ENCODE measurements at places on chromosomes 6 and 20.
A peak's percentile ranks its signal among the peaks of the same experiment; 100 is the strongest.

GRCh38 chr6:88365230-88365629 lies 199.1 kb upstream of the CNR1 start:
- no peak for DNase-seq

DNA sequence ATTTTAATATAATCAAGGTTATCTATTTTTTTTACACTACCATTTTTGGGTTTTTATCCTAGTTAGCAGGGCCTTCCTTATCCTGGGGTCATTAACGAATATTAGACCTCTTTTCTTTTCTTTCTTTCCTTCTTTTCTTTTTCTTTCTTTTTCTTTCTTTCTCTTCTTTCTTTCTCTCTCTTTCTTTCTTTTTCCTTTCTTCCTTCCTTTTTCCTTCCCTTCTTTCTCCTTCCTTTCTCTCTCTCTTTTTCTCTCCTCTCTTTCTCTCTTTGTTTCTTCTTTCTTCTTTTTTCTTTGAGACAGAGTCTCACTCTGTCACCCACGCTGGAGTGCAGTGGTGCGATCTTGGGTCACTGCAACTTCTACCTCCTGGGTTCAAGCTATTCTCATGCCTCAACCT lies 120.4 kb upstream of the PDE7B start:
- no peak for DNase-seq

- no peak for DNase-seq
Measured at GRCh38 chr20:32562495-32562911, 22.6 kb downstream of the NOL4L start.

- DNase-seq, result no peak
Measured at GRCh38 chr6:136757150-136757549, 35.1 kb downstream of the MAP3K5 start.

DNA sequence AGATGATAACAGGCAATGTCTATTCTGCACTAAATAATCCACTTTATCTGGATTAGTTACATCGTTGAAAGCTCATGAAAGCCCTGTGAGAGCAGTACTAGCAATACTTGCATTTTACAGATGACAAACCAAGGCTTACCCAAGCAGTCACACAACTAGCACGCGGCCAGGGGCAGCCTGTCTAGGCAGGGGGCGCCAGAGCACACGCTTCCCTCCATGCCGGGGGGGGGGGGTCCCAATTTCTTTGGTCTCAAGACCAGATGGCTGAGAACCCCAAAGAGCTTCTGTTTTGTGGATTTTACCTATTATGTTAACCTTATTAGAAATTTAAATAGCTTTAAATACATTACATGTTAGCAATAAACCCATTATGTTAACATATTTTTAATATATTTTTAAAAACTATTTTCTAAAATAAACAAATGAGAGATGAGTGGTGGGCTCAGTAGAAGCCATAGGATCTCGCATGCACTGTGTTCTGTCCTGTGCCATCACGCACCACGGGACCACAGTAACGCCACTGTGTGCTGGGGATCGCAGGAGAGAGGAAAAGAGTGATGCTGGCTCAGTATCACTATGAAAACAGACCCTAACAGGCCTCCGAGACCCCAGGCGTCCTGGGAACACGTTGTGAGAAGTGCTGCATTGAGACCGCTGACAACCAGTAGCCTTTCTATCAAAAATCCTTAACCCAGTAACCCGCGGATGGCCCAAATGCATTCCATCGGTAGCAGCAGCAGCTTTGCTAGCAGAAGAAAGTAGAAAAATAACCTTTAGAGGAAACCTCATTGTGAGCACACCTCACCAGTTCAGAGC lies 5.3 kb upstream of the PRR18 start:
- DNase-seq, result no peak

GRCh38 chr6:142112451-142113061 lies 20.2 kb upstream of the GJE1 start:
- peak; percentile 3 for DNase-seq

GRCh38 chr6:92124200-92124651 lies 1295.1 kb downstream of the EPHA7 start:
- no peak for DNase-seq

DNA sequence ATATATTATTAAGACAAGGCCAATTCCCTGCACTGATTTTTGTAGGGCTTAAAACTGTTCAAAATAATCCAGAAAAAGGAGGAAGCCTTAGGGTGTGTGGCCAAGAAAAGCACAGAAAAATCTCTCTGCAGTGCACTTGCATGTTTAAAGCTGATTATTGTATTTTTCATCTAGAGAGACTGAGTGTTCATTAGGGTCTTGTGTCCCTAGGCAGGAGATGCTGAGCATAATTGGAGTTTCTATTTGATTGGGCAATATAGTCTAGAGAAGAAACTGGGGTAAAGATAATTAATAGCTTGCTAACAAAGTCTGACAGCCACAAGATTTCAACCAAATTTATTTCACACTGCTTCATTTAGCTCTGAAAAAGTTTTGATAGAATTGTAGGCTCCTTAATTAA lies 2.4 kb downstream of the FLRT3 start:
- no peak for DNase-seq

DNA sequence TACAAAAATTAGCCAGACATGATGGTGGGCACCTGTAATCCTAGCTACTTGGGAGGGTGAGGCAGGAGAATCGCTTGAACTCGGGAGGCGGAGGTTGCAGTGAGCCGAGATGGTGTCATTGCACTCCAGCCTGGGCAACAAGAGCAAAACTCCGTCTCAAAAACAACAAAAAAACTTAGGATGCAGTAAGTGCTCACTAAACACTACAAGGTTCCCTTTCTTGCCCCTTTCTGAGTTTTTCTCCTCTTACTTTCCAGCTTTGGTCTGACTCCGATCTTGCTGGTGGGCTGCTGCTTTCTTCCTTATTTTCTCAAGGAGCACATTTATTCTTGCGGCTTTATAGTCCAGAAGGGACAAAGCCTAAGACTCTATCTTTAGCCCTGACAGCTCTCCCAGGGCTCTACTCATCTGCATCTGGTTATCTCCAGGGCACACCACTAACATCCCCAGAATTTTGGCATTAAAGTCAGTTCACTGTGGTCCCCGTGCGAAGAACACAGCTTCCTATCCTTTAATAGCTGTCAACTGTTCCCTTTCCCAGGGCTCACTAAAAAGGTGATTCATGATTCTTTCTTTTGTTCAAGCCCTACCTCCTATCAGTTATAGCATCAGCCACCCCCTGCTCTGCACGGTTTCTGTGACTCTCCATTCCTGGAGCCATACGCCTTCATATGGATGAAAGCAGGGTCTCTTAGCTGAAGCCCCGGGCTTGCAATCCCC lies 17.1 kb upstream of the RPN2 start:
- no peak for DNase-seq

- DNase-seq, result no peak
Measured at GRCh38 chr6:25620391-25620790, 31.6 kb upstream of the SCGN start.

GRCh38 chr6:168815229-168815628 lies 374.2 kb downstream of the SMOC2 start:
- DNase-seq, result no peak

DNA sequence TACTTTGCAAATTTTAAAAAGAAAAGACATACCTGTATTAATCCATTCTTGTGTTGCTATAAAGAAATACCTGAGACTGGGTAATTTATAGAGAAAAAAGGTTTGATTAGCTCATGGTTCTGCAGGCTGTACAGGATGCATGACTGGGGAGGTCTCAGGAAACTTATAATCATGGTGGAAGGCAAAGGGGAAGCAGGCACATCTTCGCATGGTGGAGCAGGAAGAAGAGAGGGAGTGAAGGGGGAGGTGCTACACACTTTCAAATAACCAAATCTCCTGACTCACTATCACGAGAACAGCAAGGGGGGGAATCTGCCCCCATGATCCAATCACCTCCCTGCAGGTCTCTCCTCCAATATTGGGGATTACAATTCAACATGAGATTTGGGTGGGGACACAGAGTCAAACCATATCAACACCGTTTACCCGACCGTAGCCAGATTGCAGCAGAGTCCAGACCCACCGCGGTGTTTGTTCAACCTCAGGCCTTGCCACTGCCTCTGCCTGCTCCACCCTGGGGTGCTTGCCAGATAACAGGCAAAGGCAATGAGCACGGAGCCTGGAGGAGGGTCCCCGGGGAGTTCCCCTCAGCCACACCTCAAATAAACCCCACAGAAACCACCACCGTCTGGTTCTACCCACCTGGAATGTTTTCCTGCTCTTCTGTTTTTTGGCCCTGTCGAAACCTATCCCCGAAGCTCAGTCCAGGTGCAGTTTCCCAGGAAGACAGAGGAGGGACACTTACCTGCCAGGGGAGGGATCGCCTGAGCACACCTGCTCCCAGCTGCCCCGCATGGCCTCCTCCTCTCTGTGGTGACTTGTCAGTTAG lies 142.2 kb upstream of the AFDN start:
- DNase-seq, result peak; percentile 28

GRCh38 chr6:32905078-32905477 lies 35.8 kb downstream of the HLA-DMB start:
- no peak for DNase-seq

GRCh38 chr6:10269814-10270472 lies 144.9 kb downstream of the TFAP2A start:
- DNase-seq, result no peak

GRCh38 chr6:16437984-16438383 lies 199.6 kb downstream of the GMPR start:
- no peak for DNase-seq

DNA sequence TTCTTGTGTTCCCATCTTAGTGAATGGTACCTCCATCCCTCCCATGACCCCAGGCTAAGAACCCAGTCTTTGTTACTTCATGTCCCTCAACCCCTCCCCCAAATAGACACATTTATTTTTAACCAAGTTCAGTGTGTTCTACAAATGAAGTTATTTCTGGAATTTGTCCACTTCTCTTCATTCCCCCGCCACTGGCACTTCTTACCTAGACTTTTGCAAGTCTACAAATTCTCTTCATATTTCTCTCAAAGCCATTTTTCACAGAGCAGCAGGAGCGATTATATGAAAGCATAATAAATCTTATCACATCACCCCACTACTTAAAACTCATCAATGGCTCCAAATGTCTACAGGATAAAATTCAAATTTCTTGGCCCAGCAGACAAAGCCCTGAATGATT lies 131.4 kb downstream of the BTBD9 start:
- DNase-seq, result no peak

GRCh38 chr6:161649068-161649467 lies 375.2 kb upstream of the AGPAT4 start:
- no peak for DNase-seq

GRCh38 chr6:157020881-157021343 lies 243.7 kb downstream of the ARID1B start:
- DNase-seq, result peak; percentile 19

DNA sequence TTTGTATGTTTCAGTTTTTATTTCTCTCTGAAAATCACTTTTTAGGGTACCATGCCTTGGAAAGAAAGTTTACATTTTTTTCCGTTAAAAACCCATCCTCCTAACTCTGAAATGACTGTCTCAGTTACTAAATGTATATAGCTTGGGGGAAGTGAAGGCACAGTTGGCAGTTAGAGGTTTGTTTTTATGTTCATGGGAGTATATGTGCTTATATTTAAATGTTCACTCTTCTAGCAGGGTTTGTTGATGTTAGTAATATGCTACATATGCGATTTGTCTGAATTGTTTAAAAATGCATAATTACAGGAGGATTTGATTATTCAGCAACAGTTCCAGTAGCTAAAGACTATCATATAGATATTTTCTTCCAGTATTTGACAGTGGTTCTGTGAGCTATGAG lies 31.1 kb downstream of the CDKAL1 start:
- DNase-seq, result no peak

DNA sequence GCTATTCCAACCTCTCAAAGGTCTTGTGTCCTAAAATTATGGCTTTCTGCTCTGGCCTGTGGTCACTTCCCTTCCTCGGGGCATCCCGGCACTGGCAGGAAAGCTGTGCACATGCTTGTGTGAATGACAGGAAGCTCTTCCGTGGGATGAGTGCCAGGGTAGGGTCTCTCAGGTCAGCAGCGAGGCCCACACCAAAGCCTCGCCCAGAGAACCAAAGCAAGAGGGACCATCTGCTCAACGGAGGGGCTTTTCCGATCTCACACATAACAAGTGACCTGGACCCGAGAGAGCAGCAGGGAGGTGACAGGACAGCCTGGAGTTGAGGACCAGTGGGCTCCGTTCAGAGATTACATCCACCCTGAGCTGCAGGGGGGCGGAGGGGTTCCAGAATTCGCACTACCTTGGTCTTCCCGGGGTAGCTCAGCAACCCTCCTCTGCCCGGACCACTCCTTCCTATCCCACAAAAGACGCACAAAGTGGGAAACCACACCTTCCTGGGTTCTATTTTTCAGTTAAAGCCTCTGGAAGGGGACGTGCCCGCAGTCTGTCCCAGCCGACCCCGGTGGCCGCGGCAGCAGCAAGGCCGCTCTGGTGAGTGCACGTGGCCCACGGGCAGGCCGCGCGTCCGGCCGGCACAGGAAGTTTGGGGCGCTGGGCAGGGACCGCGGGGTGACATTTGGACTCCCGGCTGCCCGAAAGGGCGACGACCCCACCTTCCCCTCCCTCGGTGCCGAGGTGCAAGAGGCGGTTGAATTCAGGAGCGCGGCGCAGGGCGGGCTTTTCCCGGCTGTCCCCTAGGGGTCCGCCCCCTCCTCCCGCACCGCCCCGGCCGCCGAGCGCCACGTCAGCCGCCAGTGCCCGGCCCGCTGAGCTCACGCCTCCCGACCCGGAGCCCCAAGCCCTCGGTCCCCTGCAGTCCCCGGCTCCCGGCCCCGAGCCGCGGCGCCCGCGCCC lies 988 bp downstream of the TXNDC5 start:
- peak; percentile 19 for DNase-seq

- DNase-seq, result no peak
Measured at GRCh38 chr6:20605581-20605980, 71.3 kb downstream of the CDKAL1 start.

DNA sequence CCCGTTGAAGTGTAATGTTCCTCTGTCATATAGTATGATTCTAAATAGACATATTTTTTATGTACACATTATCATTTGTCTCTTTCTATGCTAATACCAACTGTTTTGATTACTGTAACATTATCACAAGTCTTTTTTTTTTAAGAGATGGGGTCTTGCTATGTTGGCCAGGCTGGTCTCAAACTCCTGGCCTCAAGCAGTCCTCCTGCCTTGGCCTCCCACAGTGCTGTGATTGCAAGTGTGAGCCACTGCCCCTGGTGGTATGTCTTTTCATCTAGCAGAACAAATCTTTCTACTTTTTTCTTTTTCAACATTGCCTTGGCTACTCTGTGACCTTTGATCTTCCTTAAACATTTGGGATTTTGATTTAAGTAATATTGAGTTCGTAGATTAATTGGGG lies 57.7 kb downstream of the SLX4IP start:
- no peak for DNase-seq

- DNase-seq, result no peak
Measured at GRCh38 chr6:14837435-14837834, 408.4 kb upstream of the JARID2 start.

- no peak for DNase-seq
Measured at GRCh38 chr6:1094306-1094705, 217.6 kb upstream of the FOXQ1 start.
